Cerebellar cortex (tissue), 1 donor: ENCODE measurements at places on chromosomes 3 and 15.
A peak's percentile ranks its signal among the peaks of the same experiment; 100 is the strongest.

DNA sequence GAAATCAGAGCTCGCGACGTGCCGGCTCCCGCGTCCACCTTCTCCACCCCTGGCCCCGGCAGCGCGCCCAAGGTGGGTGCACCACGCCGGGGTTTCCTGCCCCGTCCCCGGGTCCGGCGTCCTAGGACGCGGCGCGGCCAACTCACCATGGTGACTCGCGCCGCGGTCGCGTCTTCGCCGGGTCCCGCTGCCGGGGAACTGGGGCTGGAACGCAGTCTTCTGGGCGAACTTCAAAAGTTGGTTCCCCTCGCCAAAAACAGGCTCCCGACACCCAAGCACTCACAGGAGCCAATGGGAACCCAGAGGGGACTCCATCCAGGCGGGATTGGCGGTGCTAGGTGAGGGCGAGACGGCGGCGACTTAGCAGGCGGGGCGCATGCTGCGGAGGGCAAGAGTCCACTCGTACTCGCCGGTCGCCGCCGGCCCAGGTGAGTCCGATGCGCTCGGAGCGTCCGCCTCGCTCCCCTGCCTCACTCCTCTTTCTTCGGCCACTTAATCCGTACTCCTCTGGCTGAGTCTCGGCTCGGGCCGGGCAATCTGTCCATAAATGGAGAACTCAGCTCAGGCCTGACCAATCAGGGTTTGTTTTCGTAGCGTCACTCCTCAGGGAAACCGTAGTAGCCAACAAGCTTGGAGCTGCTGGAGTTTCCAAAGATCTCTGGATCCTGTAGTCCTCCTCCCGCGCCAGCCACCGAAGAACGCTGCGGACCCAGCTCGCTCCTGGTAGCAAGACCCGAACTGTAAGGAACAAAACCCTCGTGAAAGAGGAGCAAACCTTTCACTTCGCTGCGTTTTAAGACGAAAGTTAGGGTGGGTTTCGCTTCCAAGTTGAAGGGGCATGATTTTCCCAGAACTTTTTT lies at the start of gene MYO1E:
MYO1E (minus strand) TSS at position 520 of the 860 bp plus-strand sequence; CDS start at position 149, 371 bp downstream.
- DNase-seq: peak; percentile 88

DNA sequence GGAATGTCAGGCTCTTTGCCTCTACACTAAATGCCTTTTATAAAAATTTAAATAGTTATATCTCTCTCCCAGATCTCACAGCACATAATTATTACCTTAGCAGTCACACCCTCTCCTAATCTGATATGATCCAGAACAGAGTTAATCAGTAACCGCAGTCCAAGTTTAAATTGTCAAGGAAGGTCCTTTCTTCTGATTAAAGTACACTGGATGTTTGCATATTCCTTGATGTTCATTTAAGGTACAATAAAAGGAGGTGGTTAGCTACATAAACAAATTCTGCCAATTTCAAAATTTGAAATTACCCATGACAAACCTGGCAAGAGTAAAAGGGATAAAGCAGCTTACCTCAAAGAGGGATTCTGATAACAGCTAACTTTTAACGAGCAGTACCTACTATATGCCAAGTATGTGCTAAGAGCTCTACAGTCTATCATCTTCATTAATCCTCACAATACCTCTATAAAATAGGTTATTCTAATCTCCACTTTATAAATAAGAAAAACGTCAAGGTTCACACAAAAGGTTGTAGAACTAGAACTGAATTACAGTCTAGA lies 4.3 kb downstream of the GOLIM4 start:
- no peak for DNase-seq

- no peak for DNase-seq
Measured at GRCh38 chr3:141498598-141499223, 11.9 kb downstream of the RASA2 start.

- DNase-seq: no peak
Measured at GRCh38 chr3:186589121-186589520, 18.6 kb downstream of the DNAJB11 start.

DNA sequence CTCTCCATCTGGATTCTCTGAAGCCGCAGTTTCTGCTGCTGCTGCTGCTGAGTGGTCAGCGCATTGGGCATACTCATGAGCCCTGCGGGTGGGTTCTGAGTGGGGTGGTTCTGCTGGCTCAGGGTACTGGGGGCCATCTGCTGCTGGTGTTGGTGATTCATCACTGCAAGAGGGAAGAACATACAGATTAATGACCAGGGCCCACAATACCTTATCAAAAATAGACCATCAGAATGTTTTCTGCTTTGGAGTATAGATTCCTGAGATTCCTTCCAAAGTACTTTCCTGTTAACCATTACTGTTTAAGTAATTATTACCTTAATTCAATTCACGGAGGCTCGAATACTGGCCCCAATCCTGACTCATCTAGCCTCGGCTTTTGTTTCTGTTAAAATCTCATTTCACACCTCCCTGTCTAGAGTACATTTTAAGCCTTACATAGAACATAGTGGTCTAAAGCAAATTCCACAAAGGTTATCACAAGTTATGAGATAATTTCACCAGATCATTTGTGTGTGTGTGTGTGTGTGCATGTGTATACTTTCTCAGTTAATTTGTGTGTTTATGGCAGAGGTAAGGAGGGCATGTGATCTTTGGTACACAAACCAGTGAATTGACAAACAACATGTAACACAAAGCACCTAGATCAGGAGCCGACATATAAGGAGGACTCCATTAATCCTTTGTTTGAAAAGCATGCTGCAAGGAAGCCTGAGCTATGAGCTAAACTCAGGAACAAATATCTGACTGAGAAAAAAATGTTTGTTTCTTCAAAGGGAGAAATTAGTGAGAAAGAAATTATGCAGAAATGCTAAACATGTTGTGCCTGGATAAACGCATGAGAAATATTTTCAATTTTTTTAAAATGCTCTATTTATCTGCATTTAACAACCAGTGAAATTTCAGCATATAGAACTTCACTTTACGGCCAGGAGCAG lies 68.1 kb downstream of the TM4SF4 start:
- no peak for DNase-seq

DNA sequence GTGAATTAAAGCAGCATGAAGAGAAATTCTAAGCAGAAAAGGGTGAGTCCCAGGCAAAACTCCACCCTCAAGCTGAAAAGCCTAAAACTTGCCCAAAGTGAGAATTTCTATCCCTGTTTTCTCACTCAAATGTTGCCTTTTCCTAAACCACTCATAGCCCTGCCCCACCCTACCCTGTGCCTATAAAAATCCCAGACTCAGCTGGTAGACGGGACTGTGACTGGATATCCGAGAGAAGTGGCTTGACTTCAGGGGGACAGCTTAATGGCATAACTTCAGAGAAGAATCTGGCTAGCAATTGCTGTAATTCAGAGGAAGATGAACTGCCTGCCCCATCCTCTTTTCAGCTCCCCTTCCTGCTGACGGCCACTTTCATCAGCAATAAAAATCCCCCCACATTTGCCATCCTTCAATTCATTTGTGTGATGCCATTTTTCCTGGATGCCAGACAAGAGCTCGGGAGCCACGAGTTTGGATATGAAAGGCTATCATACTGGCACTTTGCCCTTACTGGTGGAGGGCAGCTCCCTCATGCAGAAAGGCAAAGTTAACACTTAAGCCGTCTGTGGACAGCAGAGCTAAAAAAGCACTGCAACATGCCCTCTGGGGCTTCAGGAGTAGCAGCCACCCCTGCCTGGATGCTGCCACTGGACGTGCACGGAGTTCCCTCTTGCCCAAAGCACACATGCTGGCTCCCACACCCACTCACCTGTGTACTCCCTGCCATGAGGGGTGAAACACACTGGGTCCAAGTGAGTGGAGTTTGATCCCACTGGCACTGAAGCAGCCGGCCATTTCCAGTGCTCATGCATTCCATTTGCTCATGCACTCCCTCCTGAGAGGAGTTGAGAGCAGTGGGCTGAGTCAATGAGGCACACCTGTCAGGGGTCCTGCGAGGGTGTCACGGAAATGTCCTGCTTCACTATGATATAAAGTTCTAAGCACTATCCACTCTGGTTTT lies 670.6 kb downstream of the PLOD2 start:
- no peak for DNase-seq

GRCh38 chr3:107574650-107575049 lies 51.9 kb downstream of the BBX start:
- peak; percentile 33 for DNase-seq

- DNase-seq: no peak
Measured at GRCh38 chr3:156630081-156630772, 44.2 kb upstream of the TIPARP start.

DNA sequence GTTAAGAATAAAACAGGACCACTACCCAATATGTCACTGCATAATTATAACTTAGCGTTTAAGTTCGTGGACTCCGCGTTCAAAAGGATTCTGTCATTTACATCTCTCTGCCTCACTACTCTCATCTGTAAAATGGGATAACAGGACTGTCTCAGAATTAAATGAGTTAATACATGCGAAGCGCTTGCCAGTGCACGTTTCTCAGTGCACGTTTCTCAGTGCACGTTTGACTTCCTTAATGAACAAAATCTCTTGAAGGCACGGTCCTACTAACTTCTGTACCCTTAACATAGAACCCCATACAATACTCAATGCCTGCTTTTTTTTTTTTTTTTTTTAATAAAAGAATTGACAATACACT lies 499 bp downstream of the RABL3 start:
- no peak for DNase-seq

- no peak for DNase-seq
Measured at GRCh38 chr3:129025108-129025507, 24.0 kb downstream of the EFCC1 start.

DNA sequence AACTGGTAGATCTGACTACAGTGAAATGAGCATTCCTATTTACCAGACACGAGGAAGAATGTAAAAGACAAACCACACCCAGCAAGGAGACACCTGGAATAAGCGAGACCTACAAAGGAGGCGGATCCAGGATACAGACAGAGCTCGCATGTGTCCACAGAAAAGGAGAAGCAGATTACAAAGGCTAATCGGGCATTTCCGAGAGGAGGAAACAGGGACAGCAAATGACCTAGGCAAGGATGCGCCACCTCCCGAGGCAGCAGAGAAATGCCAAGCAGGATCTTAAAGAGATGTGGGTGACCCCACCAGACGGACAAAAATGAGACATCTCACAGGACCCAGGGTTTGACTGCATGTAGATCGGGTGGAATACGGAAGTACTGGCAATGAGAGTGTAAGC lies 63.2 kb upstream of the IQSEC1 start:
- DNase-seq: no peak

GRCh38 chr15:33808720-33809457 lies 159.4 kb upstream of the CHRM5 start:
- DNase-seq: no peak

GRCh38 chr3:56776556-56776950 lies 25.2 kb downstream of the ARHGEF3 start:
- DNase-seq: peak; percentile 68

DNA sequence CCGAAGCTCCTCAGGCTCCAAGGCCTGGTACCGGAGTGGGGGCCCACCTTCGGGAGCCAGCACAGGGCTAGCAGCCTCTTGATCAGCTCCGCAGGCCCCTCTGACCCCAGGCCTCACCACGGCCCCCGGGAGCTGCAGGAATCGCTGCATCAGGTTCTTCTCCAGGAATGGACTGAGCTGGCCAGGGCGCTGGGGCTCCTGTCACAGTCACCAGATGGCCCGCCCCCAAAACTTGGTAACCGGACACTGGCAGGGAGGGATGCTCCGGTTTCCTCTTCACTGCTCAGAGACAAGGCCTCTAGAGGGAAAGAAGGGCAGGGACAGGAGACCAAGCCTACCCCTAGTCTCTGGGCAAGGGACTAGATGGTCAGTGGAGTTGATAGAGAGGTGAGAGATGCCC lies 9.9 kb downstream of the AP3B2 start:
- DNase-seq: peak; percentile 12
